H9 (cell line): ENCODE measurements at places on chromosomes 3 and 15. TPM values are rescaled to one million over a fixed set of nuclear protein-coding genes. Genes with fewer than 3 reads are reported as not detected.

Gene CLN6
- total RNA-seq = 68.7 and 71.9 TPM in 2 replicates

Gene NRG4
- not detected in 2 replicates for total RNA-seq

DNA sequence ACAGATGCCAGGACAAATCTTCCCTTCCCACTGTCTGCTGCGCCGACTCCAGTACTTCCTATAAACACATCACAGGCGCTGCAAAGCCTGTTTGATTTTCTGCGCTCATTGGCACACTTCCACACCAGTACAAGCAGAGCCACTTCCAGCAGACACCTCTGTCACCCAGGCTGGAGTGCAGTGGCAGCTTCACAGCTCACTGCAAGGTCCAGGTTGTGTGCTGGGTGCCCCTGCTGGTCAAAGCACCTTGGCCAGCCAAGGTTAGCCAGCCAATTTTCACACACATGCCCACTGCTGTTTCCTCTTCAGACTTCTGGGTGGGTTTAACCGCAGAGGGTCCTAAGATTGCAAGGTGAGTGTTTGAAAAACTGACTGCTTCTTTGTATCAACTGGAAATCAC is 4.9 kb downstream of the CHDH start:
- no peak overlapping the region for H3K4me3 ChIP-seq
- no peaks in the 10 kb centered on the region for H3K27me3 ChIP-seq
- DNase-seq = no peak
- H3K27ac ChIP-seq = no peak overlapping the region
- peaks cover 9% of the 10 kb centered on the region; the same call in 1 of the 2 replicates for H3K36me3 ChIP-seq

DNA sequence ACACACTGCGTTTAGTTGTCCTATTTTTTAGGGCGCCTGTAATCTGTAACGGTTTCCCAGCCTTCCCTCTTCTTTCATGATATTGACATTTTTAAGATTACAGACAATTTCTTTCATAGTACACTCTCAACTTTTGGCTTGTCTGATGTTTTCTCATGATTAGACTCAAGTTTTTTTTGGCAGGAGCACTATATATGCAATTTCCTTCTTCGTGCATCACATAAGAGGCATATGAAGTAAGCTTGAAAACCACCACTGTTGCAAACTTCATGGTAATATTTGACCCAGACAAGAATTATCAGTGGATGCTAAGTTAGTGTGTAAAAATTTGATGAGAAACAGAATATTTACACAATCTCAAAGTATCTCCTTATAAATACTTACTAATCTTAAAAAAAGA is 119.2 kb upstream of the CMC1 start:
- no peak for DNase-seq
- H3K36me3 ChIP-seq = no peaks in the 10 kb centered on the region
- H3K4me1 ChIP-seq = peaks cover 6% of the 10 kb centered on the region; the same call in 1 of the 2 replicates
- H3K4me3 ChIP-seq = no peak overlapping the region

Gene UBAP1L
- 2.6 and 3.0 TPM in 2 replicates for total RNA-seq

Gene TF
- total RNA-seq = 0.09 and 0.18 TPM in 2 replicates

DNA sequence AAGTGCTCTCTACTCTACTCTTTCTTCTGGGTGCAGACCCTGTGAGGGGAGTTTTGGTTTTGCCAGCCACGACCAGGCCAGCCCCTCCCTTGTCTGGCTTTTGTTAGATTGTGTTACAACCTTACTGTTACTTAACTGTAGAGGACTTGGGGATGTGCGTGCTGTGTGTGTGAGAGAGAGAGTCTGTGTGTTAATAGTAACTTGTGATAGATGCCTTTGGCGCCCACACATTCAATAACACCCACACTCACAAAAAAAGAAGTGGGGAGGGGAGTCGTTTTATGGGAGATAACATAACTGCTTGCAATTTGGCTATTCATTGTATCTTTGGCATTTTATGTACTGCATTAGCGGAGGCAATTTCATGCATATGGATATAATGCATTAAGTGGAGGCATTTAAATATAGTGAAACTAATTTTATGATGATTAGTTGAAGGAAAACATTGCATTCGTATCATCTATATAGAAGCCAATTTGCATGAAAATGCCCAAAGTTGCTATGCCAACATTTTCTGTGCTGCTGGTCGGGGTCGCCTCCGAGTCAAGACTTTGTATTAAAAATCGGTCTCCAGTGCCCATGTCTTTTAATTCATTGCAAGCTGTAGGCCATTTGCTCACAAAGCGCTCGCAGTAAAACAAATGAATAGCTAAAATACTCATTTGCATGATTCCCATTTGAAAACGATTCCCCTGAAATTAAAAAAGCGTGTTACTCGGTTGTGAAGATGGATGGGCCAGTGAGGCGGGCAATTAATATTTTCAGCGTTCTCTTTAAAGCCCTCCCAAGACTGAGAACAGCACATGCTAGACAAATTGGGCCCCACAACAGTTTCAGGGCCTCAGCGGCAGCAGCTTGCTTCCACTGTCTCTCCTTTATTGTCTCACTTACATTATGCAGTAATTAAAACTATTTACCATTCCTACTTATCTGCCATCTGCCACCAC is 158.5 kb upstream of the SMAD3 start:
- H3K4me3 ChIP-seq = no peak overlapping the region
- no peaks in the 10 kb centered on the region for H3K4me1 ChIP-seq
- DNase-seq = peak; percentile 8
- no peaks in the 10 kb centered on the region for H3K36me3 ChIP-seq
- H3K27ac ChIP-seq = no peak overlapping the region

GRCh38 chr3:23612296-23612891 is 193.4 kb upstream of the UBE2E1 start:
- H3K4me3 ChIP-seq = no peak overlapping the region
- DNase-seq = no peak
- no peak overlapping the region for H3K27ac ChIP-seq
- H3K4me1 ChIP-seq = 0 out of 2 replicates have a peak, but pooled peaks cover 2% of the 10 kb centered on the region

DNA sequence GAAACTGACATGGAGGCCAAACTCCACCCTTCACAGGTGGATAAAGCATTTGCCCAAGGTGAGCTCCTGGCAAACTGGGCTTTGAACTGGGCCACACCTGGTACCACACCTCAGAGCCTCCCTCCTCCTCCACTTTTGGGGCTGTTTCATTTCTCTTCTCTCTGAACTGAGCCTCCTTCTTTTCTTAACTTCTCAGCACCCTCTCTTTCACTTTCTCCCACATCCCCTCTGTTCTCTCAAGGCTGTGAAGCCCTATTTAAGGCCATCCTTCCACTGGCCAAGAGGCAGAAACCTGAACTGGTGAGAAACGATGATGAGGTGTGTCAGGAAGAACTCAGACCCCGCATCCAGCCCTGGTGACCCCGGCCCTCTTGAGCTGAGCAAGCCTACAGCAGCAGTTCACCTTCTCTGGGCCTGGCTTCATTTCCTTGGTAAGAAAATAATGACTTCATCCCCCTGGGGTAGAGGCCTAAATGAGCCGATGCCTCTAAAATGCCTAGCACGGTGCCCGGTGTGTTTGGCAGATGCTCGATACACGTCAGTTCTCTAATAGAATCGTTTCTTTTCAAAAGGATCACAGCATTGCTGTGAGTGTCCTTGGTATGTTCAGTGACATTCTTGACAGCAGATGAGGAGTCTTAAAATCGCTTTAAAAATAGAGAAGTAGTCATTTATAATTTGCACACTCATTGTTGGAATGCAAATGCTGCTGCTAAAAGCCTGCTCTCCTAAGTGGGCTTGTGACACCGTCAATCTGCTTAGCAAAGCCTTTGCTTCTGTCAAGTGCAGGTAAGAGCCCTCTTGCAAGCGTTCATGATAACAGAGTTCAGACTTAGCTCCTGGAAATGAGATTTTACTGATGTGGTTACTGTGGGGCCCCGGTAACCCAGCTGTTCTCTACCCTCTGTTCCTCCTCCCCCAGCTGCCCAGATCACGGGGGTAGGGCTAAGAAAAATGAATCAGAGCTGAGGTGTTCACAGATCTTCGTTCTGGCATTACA is 97.7 kb upstream of the ATP2B2 start:
- no peaks in the 10 kb centered on the region for H3K27me3 ChIP-seq
- DNase-seq = no peak
- no peaks in the 10 kb centered on the region for H3K4me1 ChIP-seq
- no peak overlapping the region for H3K4me3 ChIP-seq
- no peaks in the 10 kb centered on the region for H3K36me3 ChIP-seq
- no peak overlapping the region for H3K27ac ChIP-seq

DNA sequence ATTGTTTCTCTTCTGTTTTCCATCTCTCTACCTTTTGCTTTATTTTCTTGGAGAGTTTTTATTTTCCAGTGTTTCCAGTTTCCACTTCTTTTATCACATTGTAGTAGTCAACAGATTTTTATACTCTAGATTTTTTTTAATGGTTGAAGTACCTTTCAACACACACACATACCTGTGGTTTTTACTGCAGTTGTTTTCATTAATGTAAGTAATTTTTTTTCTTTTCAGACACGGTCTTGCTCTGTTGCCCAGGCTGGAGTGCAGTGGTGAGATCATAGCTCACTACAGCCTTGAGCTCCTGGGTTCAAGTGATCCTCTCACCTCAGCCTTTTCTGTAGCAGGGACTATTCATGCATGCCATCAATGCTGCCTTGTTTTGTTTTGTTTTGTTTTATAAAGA is 472.5 kb upstream of the SGO1 start:
- H3K27ac ChIP-seq = no peak overlapping the region
- H3K4me3 ChIP-seq = no peak overlapping the region
- H3K36me3 ChIP-seq = no peaks in the 10 kb centered on the region
- H3K27me3 ChIP-seq = no peaks in the 10 kb centered on the region
- H3K4me1 ChIP-seq = no peaks in the 10 kb centered on the region
- no peak for DNase-seq
